AG20443 (cell line): ENCODE measurements at places on chromosomes 5 and 9.
A peak's percentile ranks its signal among the peaks of the same experiment; 100 is the strongest.

DNA sequence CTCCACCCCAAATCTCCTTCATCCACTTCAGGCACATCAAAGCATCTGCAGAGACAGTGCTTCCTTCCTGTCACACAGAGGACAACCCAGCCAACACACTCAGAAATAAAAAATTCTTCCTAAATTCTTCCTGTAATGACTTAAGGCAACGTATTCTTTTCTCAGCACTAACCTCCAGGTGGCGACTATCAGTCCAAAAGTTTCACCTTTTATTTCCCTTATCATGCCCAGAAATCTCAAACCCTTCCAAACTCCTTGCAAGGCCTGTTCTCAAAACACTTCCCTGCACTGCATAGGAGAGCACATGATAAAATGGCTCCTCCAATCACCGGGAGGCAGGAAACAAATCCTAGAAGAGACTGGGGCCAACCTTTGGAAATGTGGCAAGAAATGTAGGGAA is 35.1 kb downstream of the SLIT3 start:
- no peak for DNase-seq

DNA sequence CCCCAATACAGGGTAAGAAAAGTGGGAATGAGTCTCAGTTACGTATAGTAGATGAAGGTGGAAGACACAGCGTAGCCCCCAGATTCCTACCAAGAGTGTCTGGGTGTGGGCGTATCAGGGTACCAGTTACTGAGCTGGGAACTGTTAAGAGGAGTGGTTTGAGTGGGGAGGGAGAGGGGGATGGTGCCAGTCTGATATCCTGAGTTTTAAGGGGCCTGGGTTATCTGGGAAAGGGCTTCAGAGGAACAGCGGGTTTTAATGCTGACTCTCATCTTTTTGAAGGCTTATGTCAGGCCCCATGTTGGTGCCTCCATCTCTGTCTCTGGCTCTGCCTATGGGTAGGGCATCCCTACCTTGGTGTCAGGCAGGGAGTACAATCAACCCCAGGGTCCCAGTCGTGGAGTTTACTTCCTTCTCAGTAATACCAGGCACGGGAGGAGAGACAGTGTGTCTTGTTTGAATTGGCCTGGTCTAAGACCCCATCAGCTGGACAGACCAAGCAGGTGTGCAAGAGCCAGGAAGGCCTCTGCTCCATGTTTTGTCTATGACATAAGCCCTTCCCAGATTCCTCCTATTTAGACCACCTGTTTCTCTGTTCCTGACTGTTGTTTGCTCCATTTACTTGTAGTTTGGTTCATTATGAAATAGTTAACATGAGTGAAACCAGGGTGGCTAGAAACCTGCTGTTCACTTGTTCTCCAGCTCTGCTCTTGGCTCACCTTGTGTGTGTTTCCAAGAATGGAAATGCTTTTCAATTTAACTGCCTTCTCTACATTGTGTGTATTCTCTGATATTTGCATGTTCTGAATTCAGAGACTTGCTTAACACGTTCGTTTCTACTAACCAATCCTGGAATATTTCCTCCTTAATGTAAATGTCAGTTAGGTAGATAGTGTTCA is 125.6 kb downstream of the DAB2IP start:
- no peak for DNase-seq

- no peak for DNase-seq
Observed at GRCh38 chr9:135825435-135826187, 81.7 kb downstream of the CAMSAP1 start.

DNA sequence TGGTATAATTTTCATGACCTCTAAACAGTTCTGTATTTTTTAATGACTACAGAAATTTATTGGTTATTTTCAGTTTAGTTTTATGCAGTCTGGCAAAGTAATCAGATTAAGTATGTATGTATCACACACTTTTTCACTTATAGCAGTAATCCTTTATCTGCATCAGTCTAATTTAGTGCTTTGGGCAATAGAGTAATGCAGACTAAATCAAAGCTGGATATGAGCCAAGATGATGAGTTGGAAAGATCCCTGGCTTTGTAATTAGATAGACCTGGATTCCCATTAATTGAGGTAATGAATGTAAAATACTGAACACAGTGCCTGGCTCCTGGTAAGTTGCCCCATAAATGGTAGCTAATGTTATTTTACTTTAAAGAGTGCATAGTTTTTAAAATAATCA is 215.4 kb upstream of the TLX3 start:
- DNase-seq: no peak

- DNase-seq: peak; percentile 60
Observed at GRCh38 chr9:17578911-17579793, at the start of gene SH3GL2. SH3GL2 (plus strand) TSS chr9:17579066.

- DNase-seq: peak; percentile 47
Observed at GRCh38 chr9:36018891-36019720, 17.6 kb upstream of the RECK start.

DNA sequence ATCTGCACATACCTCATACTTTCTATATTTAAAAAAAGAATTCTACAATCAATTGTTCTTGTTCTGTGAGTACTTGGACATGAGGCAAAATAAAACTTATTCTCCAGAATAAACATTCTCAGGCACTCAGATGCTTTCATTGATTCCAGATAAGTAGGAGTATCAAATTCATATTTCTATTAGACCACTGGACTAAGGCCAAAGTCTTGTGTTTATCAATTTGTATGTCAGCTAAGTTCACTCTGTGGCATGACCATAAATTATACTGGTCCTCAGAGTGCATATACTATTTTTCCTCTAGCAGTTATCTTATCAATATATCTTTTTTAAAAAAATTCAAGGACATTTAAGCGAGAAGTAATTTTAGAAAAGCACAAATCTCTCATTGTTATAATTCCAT is 28.2 kb downstream of the CDH10 start:
- no peak for DNase-seq

DNA sequence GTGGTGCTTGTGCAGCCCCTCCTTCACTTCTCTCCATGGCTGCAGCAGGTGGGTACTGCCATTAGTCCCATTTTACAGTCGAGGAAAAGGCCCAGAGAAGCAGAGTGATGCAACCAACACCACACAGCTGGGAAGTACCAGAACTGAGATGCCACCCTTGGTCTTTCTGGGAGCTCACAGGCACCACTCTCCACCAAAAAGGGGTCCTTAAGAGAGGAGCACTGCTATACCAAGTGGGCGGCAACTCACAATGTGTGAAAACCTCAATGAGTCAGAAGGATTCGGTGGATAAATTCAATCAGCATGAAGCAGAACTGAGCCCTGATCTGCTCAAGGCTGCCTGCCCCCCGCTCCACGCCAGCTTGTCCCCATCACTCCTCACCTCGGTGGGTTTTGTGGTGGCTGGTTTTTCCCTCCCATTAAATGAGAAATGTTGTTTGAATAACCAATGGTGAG is 213.7 kb downstream of the FSTL4 start:
- DNase-seq: no peak

DNA sequence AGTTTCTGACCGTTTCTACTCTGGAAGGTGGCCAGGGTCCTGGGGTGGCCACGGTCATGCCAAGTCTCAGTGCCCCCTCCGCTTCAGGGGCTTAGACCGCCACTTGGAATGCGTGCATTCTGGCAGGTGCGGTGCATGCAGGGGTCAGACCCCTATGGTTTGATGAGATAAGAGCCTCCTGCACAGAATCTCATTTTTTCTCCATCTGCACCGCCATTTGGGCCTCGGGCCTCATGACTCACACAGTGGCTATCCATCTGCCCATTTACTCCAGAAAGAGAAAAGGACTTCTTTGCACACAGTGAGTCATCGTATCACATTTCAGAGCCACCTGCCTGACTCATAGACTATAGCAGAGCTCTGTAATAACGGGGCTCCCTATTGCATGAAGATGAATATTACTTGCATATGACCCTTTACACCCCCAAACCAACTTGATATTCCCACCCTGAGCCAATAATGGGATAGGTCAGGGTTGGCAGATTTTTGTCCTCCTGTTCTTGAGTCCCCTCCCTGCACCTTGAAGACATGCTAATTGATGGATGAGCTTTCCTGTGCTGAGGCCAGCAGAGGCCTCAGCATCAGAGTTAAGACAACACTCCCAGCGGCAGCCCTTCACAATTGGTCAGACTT is 157.4 kb downstream of the NR3C1 start:
- peak; percentile 78 for DNase-seq

GRCh38 chr5:160169326-160169725 is 50.1 kb upstream of the PWWP2A start:
- peak; percentile 76 for DNase-seq

DNA sequence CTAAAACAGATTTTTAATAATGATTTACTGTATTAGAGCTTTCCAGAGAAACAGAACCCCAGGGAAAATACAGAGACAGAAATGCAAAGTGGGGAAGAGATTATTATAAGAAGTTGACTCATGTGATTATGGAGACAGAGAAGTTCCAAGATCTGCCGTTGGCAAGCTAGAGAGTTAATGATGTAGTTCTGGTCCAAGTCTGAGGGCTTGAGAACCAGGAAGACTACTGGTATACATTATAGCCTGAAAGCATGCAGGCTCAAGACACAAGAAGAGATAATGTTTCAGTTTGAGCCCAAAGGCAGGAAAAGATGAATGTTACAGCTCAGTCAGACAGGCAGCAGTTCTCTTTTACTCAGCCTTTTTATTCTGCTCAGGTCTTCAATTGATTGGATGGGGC is 98.8 kb upstream of the NFIL3 start:
- no peak for DNase-seq

DNA sequence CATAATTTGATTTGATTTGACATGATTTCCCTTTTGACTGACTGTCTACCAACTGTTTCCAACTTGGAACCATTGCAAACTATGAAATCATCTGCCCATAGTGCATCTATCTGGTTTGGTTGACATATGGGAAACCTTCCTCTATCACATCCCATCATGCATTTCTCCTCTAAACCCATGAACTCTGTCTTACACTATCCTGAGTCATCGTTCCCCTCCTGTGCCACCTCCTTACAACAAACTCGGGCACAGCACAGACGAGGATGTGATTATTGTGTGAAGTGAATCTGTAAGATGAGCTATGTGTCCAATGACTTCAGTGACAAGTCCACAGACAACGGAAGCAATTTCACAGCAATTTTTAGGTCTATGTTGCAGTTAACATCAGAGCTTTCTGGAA is 126.1 kb downstream of the NPR3 start:
- DNase-seq: no peak

DNA sequence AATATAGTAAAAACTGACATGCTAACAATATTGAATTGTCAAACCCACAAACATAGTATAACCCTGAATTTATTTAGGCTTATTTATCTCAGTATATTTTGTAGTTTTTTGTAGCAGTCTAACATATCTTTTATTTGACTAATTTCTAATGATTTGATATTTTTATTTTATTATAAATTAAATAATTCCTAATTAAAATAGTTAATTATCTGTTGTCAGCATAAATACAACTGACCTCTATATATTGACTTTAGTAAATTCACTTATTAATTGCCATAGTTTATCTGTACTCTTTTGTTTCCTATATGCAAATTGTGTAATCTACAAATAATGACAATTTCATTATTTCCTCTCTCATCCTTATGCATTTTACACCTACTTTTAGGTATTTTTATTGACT is 215.1 kb upstream of the KIF2A start:
- no peak for DNase-seq

DNA sequence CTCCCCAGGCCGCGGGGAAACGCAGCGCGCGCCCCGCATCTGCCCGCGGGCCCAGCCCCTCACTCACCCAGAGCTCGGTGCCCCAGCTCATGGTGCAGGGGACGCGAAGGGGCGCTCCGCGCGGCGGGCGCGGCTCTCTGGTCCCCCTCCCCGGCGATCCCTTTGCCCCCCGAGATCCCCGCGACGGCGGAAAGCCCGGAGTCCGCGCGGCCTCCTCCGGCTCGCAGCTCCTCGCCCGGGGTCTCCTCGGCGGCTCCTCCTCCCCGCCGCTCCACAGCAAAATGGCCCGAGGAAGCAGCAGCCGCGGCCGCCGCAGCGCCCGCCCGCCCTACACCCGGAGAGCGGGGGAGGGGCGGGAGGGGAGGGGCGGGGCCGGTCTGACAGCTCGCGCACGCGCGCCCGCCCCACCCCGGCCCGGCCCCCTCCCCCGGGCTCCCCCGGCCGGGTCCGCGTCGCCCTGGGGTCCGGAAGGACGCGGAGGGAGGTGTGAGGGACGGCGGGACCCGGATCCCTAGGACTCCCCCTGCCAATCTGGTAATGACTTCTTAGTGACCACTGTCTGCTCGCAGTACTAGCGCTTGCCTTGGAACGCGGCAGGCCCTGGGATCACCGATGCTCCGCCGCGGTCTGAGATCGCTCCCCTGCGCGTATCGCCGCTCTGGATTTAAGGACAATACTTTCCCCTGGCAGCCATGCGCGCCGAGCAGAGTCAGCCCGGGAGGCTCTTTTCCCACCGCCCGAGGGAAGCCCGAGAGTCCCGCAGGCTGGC is at the start of gene FNBP1:
FNBP1 (minus strand) TSS at position 305 of the 769 bp plus-strand sequence; CDS start at position 91, 214 bp downstream.
- peak; percentile 98 for DNase-seq

DNA sequence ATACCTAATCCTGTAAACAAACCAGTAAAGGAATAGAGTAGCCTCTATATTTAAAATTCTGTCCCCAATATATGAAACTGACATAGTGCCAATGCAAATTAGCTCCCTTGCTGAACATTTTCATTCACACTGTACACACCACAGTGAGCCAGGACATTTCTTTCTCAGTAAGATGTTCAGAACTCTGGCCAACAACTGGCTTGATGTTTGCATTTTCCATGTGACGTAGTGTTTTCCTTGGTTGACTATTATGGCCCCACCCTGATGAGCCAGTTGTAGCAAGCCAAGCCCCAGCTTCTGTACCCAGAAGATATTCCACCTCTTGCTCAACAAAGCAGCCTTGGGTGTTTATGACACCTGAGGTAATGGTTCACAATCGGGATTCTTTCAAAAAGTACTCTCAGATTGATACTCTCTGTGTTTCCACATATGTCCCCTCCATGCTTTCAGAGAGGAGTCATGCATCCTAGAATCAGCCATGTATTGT is 17.7 kb upstream of the ANXA1 start:
- peak; percentile 25 for DNase-seq

DNA sequence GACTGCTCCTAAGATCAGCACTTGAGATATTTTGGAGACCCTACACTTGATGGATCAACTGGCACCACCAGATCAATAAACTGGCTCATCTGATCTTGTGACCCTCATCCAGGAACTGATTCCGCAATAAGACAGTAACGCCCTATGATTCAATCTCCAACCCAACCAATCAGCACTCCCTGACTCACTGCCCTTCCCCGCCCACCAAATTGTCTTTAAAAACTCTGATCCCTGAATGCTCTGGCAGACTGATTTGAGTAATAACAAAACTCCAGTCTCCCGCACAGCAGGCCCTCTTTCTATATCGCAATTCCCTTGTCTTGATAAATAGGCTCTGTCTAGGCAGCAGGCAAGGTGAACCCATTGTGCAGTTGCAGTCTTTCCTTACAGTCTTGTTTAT is 677.0 kb downstream of the LRRC70 start:
- no peak for DNase-seq

- DNase-seq: peak; percentile 65
Observed at GRCh38 chr9:6243746-6244145, 28.1 kb downstream of the IL33 start.

GRCh38 chr5:74402553-74402952 is 238.0 kb downstream of the ENC1 start:
- DNase-seq: no peak

- DNase-seq: no peak
Observed at GRCh38 chr5:158074597-158074991, 215.6 kb upstream of the CLINT1 start.

GRCh38 chr9:137070906-137071275 is 534 bp upstream of the SAPCD2 start:
- DNase-seq: no peak

GRCh38 chr9:8778356-8778755 is 978.8 kb upstream of the DMAC1 start:
- no peak for DNase-seq
